CD4-positive, alpha-beta T cell treated with Interleukin-2 at 100 ng/mL for 4 hours (primary cell): ENCODE measurements at places on chromosomes 6 and 20.
A peak's percentile ranks its signal among the peaks of the same experiment; 100 is the strongest.

DNA sequence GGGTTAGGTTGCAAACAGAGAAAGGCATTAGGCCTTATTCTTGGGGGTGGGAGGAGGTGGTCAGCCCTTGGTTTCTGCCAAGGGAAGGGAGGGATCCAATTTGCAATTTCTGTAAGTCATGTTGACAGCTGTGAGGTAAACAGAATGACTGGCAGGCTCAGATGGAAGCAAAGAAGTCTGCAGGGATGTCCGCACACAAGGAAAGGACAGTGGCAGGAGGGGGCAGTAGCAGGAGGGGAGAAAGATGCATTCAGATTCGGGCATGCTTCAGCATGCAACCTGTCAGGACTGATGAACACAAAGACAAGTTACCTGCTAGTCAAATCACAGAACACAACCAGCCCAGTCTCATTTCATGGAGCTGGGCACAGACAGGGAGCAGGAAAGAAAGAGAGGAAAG is 217.9 kb upstream of the FOXA2 start:
- DNase-seq, result no peak

- no peak for DNase-seq
These were observed 34.2 kb downstream of the NHSL1 start for GRCh38 chr6:138465007-138465645.

- DNase-seq, result no peak
These were observed 57.5 kb downstream of the ILRUN start for GRCh38 chr6:34638834-34639736.

GRCh38 chr6:142207265-142207877 is 60.3 kb downstream of the VTA1 start:
- peak; percentile 49 for DNase-seq

DNA sequence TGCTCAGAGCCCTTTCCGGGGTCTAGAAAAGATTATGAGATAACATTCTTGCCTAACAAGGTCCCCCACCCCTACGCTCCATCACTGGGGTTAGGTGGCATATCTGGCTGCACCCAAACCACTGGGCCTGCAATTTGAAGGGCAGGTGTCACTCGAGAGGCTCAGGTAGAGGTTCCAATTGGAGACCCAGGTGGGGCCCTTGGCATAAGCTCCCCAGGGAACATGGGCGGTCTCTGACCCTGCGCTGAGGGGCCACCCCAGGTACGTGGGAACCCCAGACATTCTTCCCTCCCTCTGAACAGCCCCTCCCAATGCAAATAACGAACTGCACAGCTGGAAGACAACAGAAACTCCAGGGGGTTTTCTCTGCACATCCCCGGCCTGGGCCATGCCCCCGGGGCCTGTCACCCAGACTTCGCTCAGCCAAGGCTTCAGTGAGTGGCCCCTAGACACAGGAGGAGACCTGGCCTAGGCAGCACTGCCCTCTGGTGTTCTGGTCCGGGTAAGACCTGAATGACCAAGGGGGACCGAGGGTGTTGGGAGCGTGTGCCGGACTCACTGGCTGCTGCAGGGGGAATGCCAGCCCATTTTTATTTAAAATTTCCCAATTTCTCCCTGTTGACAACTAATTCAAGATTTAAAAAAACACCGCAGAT is 47.5 kb downstream of the DSTN start:
- peak; percentile 47 for DNase-seq

DNA sequence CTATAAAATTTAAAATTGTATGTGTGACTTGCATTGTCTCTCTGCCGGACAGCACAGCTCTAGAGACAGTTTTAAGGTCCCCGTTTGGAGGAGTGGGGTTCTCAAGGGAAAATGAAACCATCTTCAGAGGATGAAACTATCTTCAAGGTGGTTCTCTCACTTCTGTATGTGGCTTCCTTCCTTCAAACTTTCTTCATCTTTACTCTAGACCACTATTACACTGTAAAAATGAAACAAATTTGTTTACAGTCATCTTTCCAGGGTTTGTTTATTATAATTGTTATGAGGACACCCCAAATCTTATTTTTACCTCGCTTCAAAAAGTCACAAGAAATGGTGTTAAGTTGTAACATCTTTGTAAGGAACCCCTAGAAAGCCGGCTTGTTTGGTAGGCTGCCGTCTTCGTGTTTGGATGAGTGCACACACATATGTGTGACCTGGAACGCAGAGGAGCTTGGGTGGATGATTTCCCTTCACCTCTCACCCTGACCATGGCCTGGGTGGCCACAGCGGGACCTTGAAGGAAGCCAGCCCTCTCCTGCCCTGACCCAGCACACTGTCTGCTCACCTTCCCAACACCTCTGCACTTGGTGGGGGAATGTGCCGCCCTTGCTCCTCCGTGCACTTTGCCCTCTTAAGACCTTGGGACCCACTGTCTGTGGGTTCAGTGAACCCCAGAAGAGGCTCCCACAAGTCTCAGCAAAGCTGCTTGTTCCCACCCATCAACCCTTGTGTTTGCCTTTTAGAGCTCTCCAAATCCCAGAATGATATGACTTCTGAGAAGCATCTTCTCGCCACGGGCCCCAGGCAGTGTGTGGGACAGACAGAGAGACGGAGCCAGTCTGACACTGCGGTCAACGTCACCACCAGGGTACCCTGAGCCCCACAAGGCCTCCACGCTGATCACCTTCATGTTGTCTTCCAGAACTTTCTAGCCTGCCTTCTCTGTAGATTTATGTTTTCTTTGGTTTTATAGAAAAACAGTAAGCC is 67.8 kb downstream of the SYTL3 start:
- peak; percentile 49 for DNase-seq

- DNase-seq, result no peak
These were observed 40.4 kb downstream of the MAPK14 start for GRCh38 chr6:36068012-36068392.

DNA sequence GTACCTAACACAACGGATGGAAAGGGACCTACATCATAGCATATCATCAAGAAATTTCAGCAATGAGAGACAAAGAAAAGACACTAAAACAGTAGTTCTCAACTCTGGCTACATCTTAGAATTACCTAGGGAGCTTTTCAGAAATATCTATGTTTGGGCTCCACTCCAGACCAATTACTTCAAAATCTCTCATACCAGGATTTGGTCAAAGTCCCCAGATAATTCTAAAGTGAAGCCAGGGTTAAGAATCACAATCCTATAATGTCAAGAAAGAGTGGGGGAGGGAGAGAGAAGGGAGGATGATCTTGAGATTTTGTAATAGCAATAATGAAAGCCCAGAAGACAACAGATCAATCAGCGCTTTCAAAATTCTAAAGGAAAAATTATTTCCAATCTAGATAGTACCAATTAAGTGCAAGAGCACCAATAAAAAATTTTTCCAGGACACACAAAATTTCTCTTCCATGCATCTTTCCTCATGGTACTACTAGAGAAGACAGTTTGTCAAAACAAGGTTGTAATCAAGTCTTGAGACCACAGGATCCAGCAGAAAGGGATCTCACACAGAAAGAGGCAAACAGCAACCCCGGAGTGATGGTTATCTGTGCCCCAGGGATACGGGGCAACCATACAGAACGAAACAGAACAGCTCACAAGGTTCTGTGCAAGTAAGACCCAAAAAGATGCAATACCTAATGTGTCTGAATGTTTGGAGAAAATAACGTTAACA is 152.9 kb upstream of the DST start:
- DNase-seq, result no peak

- DNase-seq, result no peak
These were observed 151.1 kb upstream of the B3GAT2 start for GRCh38 chr6:71107911-71108420.

DNA sequence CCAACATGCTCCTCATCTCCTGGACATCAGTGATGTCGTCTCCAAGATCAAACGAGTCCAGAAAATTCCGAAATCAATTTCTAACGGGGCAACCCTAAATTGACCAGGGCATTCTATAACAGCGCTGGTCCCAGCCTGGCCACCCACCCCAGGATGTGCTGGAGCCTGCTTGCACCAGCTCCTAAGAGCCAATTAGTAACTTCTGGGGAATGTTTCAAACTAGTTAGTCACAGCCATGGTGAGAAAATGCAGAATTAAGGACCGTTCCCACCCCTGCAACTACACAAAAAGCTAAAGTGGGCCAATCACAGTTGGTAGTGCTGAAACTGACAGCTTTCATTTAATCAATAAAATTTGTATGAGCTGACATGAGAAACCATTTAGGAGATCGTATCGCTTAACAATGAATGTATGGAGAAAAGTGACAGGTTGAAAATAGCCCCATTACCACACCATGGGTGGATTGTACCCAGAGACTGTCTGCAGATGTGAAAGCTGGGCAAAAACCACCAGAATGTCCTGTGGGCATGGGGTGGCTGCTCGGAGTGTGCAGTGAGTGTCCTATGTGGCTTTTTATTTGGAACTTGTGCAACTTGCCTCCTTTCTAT is 165.7 kb upstream of the AFDN start:
- no peak for DNase-seq

DNA sequence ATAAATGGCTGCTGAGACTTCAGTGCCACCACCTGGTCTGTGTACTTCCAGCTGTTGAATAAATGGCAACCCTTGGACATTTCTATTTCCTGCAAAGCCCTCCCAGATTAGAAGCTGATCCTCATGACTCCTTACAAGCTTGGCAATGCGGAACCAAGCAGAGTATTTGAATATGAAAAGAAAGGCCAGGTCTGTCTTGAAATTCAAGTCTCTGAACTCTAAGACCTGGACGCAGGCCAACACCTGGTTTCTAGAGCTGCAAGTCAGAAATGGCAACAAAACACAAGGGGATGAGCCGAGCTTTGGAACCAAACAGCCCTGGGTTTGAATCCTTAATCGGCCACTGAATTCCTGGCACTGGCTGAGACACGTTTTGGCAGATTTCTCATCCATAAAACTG is 353.4 kb downstream of the PTPRT start:
- DNase-seq, result no peak

DNA sequence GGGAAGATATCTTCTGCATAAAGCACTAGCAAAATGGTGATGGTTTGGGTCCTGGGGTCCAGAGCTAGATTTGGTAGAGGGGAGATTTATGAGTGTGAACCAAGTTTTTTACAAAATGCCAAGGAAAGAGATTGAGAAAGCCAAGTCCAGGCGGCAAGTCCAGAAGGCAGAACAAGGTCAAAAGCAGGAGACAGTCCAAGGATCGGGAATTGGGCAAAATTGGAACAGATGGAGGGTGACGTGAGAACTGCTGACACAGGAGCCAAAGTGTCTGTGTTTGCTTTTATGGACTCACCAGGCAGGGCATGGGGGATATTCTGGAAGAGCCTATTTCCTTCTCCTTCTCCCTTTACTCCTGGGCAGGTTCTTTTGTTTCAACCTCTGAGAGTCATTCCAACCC is 4.1 kb downstream of the NHLRC1 start:
- no peak for DNase-seq

GRCh38 chr6:159582736-159583135 is 110.3 kb downstream of the SOD2 start:
- DNase-seq, result no peak

DNA sequence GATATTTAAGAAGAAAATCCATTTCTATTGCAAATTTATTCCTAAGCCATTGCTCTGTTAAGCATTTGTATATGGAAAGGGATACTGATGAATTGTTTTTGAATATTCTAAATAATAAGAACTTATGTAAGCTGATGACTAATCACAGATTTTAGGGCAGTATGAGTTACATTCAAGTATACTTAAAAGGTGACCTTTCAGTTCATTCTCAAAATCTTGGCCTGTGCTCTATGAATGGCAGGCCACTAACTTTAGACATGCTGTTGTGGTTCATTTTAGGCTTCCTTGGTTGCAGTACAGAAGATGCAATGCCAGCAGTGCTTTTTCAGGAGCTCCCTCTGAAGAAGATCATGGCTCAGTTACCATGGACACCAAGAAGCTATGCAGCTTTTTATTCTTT is 380.4 kb downstream of the CENPW start:
- no peak for DNase-seq

DNA sequence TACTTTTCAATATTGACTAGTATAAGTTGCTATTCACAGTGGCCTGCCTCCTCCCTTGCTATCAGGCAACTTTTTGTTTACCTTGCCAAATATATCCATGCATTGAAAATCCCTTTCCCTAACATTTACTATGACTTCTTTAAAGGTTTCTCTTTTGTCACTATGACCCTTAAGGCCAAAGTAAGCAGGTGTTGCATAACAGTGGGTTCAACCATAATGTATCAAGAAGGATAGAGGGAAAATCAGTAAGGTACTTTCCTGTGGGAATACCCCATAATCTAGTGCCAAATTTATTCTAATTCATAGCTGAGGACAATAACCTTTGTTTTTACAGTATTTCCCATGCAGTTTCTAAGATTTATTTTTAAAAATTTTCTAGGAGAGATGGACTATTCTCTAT is 527.6 kb downstream of the CDKAL1 start:
- DNase-seq, result no peak

DNA sequence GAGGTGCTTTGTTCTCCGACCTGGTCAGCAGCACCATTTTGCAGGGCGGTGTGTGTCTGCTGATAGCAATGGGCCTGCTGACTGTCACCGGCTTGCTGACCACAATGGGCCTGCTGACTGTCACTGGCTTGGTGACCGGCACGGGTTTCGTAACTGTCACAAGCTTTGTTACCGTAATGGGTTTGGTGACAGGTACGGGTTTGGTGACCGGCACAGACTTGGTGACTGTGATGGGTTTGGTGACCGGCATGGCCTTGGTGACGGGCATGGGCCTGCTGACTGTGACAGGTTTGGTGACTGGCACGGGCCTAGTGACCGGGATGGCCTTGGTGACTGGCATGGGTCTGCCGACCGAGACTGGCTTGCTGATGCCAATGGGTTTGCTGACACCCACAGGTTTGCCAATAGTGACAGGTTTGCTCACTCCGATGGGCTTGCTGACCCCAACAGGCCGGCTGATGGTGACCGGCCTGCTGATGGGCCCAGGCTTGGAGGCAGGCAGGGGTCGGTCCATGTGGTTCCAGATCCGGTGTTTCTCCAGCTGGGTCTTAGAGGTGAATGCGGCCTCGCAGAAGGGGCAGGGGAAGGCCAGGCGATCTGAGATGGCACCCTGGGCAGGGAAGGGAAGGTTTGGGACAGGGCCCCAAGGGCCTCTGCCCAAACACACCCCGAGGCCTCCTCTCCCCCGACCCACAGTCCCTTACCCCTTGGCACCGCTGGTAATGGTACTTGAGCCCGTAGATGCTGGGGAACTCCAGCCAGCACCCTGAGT is 3.4 kb downstream of the ZNF512B start:
- no peak for DNase-seq

DNA sequence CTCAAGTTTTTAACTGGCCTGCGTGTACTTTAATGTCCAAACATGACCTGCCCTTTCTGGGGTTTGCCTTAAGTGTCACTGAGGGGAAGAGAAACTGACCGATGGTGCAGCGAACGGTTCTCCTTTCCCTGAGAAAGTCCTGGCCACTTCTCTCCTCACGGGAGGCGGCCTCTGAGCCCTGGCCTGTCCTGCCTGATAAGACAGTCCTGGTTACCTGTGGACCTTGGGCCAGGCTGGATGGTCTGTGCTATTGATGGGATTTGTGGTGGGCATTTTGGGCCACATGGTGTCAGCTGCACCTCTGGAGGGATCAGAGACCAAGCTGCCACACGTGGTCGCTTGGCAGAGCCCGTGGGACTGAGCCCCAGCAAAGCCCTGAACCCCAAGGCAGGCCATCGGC is 11.6 kb upstream of the NTSR1 start:
- DNase-seq, result no peak

GRCh38 chr6:125009578-125009977 is 47.3 kb downstream of the RNF217 start:
- no peak for DNase-seq
